ENCODE measurements at places on chromosomes 11 and 22.

DNA sequence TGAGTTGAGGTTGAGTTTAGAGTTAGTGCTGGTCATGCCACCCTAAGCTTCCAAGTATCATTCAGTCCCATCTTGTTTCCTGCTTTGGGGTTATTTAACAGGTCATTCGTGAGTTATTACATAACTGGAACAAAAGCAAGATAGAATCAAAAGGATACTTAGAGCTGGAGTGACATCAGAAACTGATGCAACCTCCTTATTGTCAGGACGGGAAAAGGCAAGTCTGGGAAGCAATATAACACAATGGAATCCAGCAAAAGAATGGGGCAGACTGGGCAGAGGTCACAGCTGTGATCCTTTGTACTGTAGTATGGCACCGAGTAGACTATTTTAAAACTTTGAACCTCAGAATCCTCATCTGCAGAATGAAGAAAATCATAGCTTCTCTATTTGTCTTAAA lies 4.4 kb upstream of the PRSS23 start:
- H3K27me3 ChIP-seq: peaks cover 47% of the 10 kb centered on the region
- no peaks in the 10 kb centered on the region for H3K4me1 ChIP-seq
- H3K4me3 ChIP-seq: no peak overlapping the region
- no peak for DNase-seq
- no peak overlapping the region for H3K27ac ChIP-seq

GRCh38 chr11:34280945-34281872 lies 76.6 kb downstream of the ABTB2 start:
- H3K27ac ChIP-seq: no peak overlapping the region
- no peak for DNase-seq
- no peaks in the 10 kb centered on the region for H3K27me3 ChIP-seq
- no peaks in the 10 kb centered on the region for H3K36me3 ChIP-seq
- H3K4me3 ChIP-seq: no peak overlapping the region

GRCh38 chr22:34297536-34298120 lies 377.4 kb upstream of the LARGE1 start:
- no peak overlapping the region for H3K4me3 ChIP-seq
- DNase-seq: no peak
- H3K4me1 ChIP-seq: no peaks in the 10 kb centered on the region

- H3K27me3 ChIP-seq: peaks cover under 1% of the 10 kb centered on the region
- no peaks in the 10 kb centered on the region for H3K4me1 ChIP-seq
- no peak for DNase-seq
- no peaks in the 10 kb centered on the region for H3K36me3 ChIP-seq
- H3K4me3 ChIP-seq: no peak overlapping the region
Observed at GRCh38 chr11:130510407-130511006, 62.1 kb downstream of the ADAMTS15 start.

DNA sequence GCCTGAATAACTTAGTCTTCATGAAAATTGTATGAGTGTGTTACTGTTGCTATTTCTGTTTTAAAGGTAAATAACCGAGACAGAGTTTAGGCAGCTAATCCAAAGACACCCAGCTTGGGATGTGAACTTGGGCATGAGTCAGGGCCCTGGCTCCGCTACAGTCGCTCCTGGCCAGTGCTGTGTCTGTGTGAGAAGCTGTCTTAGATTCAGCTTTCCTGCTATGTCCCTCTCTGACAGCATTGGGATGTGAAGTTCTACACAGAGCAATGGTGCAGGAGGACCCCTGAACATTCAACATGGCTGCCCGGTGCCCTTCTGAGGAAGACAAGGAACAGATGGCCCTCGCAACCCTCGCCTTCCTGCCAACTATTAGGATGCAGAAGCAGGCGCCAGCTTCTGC lies 49.4 kb downstream of the GALNT18 start:
- H3K36me3 ChIP-seq: no peaks in the 10 kb centered on the region
- H3K27me3 ChIP-seq: no peaks in the 10 kb centered on the region
- no peak overlapping the region for H3K4me3 ChIP-seq
- no peak overlapping the region for H3K27ac ChIP-seq
- DNase-seq: no peak

DNA sequence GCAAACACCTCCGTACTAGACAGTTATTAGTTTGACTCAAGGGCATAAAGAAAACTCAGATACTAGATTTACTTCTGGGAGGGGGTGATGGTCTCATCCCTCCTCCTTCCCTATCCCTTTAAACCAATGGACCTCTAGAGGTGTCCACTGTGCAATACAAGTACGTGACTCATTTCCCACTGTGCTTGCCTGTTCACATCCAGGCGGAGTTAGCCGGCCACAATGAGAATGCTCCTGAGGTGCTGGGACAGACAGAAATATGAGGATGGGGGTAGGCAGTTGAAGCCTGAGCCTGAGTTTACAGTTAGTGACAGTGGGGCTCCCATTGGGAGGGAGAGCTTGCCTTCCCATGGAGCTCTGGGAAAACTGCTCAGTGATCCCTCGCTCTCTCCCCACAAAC lies 8.4 kb upstream of the PMM1 start:
- H3K36me3 ChIP-seq: peaks cover 30% of the 10 kb centered on the region
- DNase-seq: no peak
- H3K4me3 ChIP-seq: no peak overlapping the region
- no peak overlapping the region for H3K27ac ChIP-seq

DNA sequence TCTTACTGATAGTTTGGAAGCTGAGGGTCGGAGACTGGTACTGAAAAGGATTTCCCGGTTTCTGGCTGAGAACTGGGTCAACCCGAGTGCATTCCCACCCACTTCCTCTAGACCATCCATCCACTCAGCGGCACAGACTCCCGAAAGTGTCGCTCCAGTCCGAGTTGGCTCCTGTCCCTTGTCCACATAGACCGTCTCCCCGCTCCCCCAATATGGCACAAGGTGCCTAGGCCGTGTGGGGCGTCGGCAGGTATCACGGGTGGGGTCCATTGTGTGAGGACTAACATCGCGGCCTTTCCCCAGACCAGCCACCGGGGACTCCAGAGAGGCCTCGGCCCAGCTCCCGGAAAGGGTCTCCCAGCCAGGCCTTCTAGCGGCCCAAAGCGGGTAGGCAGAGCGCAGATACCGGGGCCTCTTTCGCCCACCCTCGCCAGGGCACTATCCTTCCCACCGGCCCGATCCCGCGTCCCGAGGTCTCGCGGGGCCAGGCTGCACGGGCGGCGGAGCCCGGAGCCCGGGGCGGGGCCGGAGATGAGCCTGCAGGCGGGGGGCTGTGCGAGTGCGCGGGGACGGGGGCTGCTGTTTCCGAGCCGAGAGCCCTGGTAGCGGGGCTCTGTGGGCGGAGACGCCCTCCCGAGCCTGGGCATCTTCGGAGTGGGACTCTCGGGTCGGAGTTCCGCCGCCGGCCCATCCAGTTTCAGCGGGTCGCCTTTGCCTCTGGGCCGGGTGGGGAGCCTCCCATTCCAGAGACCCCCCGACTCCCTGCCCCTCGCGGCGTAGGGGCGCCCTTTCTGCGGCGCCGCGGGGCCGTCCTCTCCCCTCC lies 21.1 kb downstream of the SERPINH1 start:
- peaks cover 10% of the 10 kb centered on the region for H3K4me1 ChIP-seq
- no peaks in the 10 kb centered on the region for H3K36me3 ChIP-seq
- H3K4me3 ChIP-seq: peak overlapping the region; percentile 52
- no peak for DNase-seq

DNA sequence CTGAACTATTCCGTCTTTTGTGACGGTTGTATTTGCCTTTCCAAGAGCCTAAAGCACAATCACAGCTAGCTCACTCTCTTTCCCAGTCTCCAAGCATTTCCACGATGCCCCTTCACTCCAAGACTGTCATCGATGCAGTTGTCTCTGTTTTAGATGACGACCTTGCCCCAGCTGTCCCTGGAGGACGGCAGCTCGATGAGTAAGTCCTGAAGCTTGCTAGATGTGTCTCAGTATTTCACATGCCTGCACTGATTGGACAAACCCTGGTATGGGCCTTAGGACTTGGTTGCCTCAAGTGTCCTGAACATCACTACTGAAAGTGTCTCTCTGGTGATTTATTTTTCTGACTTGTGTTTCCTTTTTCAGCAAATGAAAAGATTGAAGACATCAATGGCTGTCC lies 129.9 kb downstream of the NAV2 start:
- H3K36me3 ChIP-seq: no peaks in the 10 kb centered on the region
- no peaks in the 10 kb centered on the region for H3K4me1 ChIP-seq
- no peak overlapping the region for H3K27ac ChIP-seq
- no peaks in the 10 kb centered on the region for H3K27me3 ChIP-seq
- DNase-seq: no peak

- H3K4me3 ChIP-seq: peak overlapping the region; percentile 84
- H3K36me3 ChIP-seq: no peaks in the 10 kb centered on the region
- H3K4me1 ChIP-seq: peaks cover 5% of the 10 kb centered on the region
- H3K27ac ChIP-seq: no peak overlapping the region
Observed at GRCh38 chr11:46296059-46296527, 18.6 kb downstream of the CREB3L1 start.

GRCh38 chr11:113248702-113249490 lies 65.5 kb upstream of the TTC12 start:
- H3K36me3 ChIP-seq: no peaks in the 10 kb centered on the region
- peak; percentile 14 for DNase-seq
- H3K27ac ChIP-seq: no peak overlapping the region
- H3K4me3 ChIP-seq: no peak overlapping the region
- peaks cover 10% of the 10 kb centered on the region for H3K4me1 ChIP-seq

DNA sequence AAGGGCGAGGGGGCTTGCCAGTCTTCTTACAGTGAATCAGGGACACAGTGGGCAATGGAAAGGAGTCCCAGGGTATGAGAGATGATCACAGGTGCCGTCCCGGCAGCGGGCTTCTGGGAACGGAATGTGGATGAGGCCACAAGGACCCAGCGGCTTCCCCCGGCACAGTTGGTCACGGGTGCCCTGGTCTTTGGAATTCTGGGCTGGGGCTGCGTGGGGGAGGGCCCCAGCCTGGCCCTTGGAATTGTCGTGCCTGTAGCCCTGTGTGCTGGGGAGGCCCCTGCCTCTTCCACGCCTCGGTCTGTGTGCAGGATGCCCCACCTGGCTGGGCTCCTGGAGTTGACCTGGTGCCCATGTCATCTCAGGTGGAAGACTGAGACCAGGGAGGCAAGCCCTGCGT lies 76.6 kb downstream of the FBLN1 start:
- no peak overlapping the region for H3K4me3 ChIP-seq
- H3K27me3 ChIP-seq: no peaks in the 10 kb centered on the region
- H3K36me3 ChIP-seq: no peaks in the 10 kb centered on the region
- no peak for DNase-seq

GRCh38 chr11:559020-559620 lies 1.4 kb downstream of the LMNTD2 start:
- peaks cover 9% of the 10 kb centered on the region for H3K4me1 ChIP-seq
- peaks cover 9% of the 10 kb centered on the region for H3K36me3 ChIP-seq
- no peak overlapping the region for H3K27ac ChIP-seq
- H3K4me3 ChIP-seq: no peak overlapping the region

DNA sequence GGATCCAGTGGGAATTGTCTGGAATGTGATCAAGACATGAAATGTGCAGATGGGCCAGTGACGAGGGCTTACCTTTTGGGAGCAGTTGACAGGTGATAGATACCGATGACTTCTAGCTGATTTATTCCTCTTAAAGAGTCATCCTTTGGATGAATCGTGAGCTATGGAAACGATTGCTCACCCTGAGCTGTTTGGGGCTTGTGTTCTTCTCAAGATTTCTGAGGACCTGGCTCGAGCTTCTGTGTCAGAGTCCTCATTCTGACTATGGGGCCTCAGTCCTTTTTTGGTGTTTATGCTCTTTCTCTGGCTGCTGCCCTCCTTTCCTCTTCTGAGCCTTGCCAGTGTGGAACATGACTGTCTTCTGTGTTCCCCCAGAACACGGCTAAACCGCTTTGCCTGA lies 11.9 kb upstream of the AMPD3 start:
- no peaks in the 10 kb centered on the region for H3K36me3 ChIP-seq
- H3K27ac ChIP-seq: no peak overlapping the region
- H3K4me3 ChIP-seq: no peak overlapping the region
- peaks cover 11% of the 10 kb centered on the region for H3K27me3 ChIP-seq

GRCh38 chr11:95711162-95711944 lies 78.2 kb downstream of the FAM76B start:
- H3K27me3 ChIP-seq: no peaks in the 10 kb centered on the region
- H3K4me1 ChIP-seq: peaks cover 17% of the 10 kb centered on the region
- no peak for DNase-seq
- no peak overlapping the region for H3K4me3 ChIP-seq

DNA sequence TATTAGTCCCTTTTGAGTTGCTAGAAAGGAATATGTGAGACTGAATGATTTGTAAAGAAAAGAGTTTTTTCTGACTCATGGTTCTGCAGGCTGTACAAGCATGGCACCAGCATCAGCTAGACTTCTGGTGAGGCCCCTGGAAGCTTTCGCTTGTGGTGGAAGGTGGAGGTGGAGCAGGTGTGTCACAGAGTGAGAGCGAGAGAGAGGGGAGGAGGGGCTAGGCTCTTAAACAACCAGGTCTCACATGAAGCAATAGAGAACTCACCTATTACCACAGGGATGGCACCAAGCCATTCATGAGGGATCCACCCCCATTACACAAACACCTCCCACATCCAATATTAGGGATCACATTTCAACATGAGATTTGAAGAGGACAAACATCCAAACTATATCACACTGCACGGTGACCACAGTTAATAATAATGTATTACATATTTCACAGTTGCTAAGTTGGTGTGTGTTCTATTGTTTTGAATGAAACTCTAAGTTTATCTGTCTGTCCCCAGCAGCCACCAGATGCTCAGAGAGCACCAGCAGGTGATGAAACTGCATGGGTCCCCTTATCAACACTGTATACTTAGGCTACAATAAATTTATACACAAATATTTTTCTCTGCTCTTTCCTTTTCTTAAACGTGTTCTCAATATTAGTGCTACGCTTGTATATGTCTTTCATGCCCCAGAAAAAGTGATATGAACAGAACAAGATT lies 14.1 kb downstream of the ZFP91 start:
- DNase-seq: no peak
- peak overlapping the region; percentile 13 for H3K27ac ChIP-seq

- H3K4me3 ChIP-seq: no peak overlapping the region
- H3K36me3 ChIP-seq: no peaks in the 10 kb centered on the region
- H3K4me1 ChIP-seq: no peaks in the 10 kb centered on the region
- no peak for DNase-seq
- H3K27me3 ChIP-seq: peaks cover 9% of the 10 kb centered on the region
Observed at GRCh38 chr22:44573451-44573850, 75.4 kb upstream of the RTL6 start.

- DNase-seq: no peak
- peaks cover 9% of the 10 kb centered on the region for H3K27me3 ChIP-seq
- peaks cover 5% of the 10 kb centered on the region for H3K36me3 ChIP-seq
- H3K4me3 ChIP-seq: peak overlapping the region; percentile 28
Observed at GRCh38 chr11:113591117-113591516, 115.0 kb downstream of the TMPRSS5 start.

DNA sequence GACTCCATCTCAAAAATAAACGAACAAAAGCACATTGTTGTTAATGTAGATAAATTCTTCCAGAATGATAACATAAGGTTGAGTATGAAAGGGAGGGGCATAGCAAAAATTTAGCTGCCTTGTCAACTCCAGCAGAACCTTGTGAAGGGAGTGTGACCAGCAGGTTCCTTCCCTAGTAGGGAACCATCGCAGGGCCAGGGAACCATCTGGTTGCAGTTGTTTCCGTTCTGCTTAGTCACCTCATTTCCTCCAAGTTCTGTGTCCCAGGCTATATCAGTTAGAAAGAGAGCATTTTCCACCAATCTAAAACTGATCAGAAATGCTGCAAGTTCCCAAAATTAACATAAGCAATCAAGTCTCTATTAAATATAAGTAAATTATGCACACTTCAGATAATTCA lies 126.7 kb upstream of the BLID start:
- no peaks in the 10 kb centered on the region for H3K36me3 ChIP-seq
- DNase-seq: no peak

Measured in T-helper 2 cell treated with Interferon-gamma antibody and Interleukin-4, amounts not matched to agents 5 μg/mL and 100 μg/mL, for 36 hours (primary cell).